ENCODE measurements at places on chromosomes 1 and 21.
A peak's percentile ranks its signal among the peaks of the same experiment; 100 is the strongest.

DNA sequence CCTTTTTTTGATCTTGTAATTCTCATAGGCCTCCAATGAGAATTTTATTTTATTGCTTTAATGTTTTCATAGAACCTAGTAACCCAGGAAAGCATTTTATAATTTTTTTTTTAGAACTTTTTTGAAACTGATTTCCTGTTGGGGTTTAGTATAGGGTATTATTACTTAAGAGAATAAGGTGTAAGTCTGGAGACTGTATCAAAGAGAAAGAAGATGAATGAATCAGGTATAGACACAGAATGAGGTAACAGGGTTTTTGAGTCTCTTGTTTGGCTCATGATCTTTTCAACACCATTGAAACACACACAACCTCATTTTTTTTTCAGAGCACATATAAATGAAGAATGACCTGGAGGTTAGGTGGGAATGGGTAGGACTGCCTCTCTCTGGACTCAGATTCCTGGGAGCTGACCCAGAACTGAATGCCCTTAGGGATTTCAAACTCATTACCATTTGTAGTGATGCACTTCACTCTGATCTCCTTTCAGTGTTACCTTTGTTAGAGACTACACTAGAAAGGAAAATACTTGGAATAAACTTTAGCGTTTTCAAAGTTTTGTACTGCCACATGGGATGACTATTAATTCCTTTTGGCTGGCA, 51.0 kb downstream of the EPB41 start:
- DNase-seq = no peak

DNA sequence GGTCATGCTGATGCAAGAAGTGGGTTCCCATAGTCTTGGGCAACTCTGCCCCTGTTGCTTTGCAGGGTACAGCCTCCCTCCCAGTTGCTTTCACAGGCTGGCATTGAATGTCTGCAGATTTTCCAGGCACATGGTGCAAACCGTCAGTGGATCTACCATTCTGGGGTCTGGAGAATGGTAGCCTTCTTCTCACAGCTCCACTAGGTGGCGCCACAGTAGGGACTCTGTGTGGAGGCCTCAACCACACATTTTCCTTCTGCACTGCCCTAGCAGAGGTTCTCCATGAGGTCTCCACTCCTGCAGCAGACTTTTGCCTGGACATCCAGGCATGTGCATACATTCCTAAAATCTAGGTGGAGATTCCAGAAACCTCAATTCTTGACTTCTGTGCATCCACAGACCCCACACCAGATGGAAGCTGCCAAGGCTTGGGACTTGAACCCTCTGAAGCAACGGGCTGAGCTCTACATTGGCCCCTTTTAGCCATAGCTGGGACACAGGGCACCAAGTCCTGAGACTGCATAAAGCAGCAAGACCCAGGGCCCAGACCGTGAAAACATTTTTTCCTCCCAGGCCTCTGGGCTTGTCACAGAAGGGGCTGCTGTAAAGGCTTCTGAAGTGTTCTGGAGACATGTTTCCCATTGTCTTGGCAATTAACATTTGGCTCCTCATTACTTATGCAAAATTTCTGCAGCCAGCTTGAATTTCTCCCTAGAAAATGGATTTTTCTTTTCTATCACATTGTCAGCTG, 466.2 kb upstream of the PBX1 start:
- no peak for DNase-seq

GRCh38 chr1:120178799-120179756, 2.8 kb upstream of the SEC22B start:
- DNase-seq = no peak

- DNase-seq = no peak
Measured at GRCh38 chr1:235864931-235865525, 1.7 kb downstream of the LYST start.

- DNase-seq = no peak
Measured at GRCh38 chr1:152479792-152480595, 30.6 kb upstream of the LCE5A start.

DNA sequence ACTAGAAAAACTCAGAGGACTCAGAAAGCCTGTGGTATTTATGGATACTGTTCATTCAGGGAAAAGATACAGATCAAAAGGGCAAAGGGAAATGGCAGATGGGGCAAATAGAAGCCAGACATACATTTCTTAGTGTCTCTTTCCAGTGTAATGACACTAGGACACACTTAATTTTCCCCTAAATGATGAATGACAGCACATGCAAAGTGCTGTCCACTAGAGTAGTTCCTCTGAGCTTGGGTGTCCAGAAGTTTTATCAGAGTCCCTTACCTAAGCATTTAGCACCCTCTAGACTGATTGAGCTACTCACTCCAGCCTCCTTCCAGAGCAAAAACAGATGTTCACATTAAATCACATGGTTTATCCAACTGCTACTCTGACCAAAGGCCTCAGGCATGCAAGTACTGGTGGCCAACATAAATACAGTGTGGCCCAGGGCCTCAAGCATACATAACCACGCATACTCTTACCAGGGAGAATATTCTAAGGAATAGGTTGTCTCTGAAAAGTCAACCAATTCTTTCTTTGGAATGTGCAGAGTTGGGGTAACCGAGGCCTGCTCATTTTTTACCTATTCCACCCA, 166.9 kb downstream of the NCAM2 start:
- no peak for DNase-seq

GRCh38 chr1:29331309-29331708, 95.0 kb downstream of the PTPRU start:
- no peak for DNase-seq

DNA sequence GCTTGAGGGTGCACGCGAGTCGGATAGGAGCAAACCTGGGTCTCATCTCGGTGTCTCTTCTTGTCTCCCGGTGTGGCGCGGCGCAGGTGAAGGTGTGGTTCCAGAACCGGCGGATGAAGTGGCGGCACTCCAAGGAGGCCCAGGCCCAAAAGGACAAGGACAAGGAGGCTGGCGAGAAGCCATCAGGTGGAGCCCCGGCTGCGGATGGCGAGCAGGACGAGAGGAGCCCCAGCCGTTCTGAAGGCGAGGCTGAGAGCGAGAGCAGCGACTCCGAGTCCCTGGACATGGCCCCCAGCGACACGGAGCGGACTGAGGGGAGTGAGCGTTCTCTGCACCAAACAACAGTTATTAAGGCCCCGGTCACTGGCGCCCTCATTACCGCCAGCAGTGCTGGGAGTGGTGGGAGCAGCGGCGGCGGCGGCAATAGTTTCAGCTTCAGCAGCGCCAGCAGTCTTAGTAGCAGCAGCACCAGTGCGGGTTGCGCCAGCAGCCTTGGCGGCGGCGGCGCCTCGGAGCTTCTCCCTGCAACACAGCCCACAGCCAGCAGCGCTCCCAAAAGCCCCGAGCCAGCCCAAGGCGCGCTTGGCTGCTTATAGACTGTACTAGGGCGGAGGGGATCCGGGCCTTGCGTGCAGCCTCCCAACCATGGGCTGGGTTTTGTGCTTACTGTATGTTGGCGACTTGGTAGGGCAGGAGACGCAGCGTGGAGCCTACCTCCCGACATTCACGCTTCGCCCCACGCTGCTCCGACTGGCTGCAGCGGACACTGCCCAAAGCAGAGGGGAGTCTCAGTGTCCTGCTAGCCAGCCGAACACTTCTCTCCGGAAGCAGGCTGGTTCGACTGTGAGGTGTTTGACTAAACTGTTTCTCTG, 5.1 kb downstream of the HLX start:
- DNase-seq = no peak

DNA sequence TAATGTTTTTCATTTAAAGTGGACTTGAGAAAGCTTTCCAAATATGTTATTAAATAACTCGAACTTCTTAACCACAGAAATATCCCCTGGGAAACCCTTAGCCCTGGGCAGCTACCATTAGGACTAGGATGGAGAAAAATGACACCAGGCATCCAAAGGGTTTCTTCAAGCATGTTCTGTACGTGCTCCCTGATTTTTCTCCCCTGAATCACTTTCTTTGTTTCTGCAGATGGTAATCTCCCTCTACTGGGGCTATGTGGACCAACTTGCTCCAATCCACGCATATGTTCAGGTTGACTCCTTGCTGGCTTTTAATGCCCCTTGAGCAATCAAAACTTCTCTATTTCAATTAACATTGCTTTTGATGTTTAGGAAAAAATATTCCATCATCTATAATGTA, 312.7 kb upstream of the C1orf87 start:
- no peak for DNase-seq

DNA sequence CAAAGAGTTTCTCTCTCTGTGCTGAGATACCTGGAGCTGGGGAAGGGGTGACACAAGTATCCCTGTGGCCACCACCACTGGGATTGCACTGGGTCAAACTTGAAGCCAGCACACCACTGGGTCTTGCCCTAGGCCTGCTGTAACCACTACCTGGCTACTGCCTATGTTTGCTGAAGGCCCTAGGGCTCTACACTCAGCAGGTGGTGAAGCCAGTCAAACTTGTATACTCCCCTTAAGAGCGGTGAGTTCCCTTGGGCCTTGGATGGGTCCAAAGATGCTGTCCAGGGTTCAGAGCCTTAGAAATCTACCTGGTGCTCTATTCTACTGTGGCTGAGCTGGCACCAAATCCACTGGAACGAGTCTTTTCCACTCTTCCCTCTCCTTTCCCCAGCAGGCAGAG, 47.0 kb upstream of the WDR26 start:
- no peak for DNase-seq

GRCh38 chr1:69271587-69272125, 296.1 kb upstream of the LRRC7 start:
- no peak for DNase-seq

- no peak for DNase-seq
Measured at GRCh38 chr1:235782601-235783000, 84.1 kb downstream of the LYST start.

DNA sequence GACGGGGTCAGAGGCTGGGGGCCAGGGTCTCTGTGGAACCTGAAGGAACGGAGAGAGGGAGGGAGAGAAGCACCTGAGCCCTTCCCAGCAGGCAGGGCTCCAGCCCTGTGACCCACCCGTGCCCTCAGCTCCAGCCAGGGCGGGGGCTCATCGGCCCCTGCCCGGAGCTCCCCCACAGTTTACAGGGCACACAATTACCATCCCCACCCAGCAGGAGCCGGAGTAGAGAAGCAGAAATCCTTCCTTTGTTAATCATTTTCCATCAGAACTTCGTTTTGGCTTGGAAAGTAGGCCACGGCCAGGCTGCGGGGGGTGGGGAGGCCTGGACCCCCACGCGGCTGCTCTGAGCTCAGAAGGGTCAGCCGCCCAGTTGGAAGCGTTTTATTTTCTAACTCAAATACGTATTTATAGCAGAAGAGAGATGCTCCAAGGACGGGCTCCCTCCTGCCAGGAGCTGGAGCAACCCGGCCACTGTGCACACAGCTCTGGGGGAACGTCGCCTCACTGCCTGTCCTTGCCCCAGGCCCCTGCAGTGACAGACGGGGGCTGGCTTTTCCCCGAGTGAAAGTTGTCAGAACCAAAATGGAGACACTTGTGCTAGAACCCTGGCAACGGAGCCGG, 42.7 kb upstream of the ADARB1 start:
- DNase-seq = no peak

DNA sequence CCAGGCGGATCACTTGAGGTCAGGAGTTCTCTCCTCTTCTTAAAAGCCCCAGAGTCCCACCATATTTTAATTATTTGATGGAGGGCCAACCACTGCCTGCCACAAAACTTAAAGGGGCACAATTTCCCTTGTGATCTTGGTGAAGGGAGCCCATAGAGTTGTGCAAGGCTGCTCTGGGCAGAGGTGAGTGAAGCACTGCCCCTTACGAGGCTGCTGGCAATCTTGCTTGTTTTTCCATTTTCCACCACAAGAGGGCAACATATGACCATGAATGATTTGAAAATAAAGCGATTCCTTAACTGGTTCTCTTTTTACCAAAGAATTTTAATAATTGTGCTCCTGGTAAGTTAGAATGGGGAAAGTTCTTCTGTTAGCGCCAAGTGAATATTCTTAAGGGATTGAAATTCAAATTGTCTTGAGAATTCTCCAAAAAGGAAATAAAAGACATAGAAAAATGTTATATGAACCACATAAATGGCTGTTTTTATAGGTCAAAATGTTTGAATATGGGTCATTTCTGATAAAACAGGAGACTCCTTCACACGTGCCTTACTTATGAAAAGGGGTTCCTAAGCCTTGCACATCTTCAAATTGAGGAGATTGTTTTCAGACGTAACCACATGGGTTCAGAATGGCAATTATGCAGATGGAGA, 22.7 kb downstream of the PGM1 start:
- DNase-seq = peak; percentile 32

GRCh38 chr1:19209439-19209989, 552 bp downstream of the UBR4 start:
- DNase-seq = peak; percentile 32

DNA sequence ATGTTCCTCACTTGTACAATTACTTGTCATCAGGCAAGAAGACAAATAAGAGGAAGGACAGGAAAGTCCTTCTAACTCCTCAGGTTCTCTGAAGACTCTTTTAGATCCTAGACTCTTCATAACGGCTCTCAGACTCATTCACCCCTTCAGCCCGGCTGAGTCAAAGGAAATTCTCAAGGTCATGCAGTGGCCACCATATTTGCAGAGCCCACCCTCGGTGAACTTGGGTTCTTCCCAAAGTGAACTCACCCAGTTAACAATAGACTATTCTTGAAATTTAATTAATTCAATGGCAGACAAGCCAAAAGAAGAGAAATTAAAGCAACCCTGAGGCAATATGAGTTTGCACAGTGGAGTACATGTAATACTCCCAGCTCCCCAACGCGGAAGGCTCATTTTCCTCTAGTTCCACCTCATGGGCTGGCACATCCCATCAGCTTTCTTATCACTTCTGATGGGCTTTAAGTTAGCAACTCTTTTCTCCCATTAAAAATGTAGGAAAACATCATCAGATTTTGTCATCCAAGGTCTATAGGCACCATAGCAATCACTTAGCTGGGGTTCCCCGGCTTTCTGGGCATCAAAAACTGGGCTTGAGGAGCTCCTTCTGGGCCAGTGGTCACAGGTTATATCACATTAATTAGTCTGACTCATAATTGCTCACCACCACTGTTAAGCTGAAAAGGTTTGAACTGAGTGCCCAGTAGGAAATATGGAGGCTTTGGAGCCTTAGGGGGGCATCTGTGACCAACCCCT, 27.8 kb upstream of the TIAM1 start:
- DNase-seq = no peak

DNA sequence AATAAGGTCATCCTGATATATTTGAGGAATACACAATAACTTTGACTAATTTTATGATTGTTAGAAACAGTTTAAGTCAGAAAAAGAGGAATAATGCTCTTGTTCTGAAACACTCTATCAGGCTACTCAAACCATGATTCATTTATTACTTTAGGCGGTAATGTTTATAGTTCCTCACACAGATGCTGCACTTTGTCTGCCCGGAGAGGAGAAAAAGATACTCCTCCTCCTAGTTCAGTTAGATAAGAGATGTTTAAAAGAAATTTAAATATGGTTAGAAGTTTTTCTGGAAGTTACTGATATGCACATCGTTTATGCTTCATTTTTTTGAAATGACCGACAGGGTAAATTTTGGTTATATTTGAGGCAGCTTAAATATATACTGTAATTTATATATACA, 103.0 kb downstream of the ZMYM4 start:
- DNase-seq = no peak

GRCh38 chr1:226582966-226583365, 34.4 kb downstream of the STUM start:
- no peak for DNase-seq
